ENCODE measurements at places on chromosomes 16 and 17.

DNA sequence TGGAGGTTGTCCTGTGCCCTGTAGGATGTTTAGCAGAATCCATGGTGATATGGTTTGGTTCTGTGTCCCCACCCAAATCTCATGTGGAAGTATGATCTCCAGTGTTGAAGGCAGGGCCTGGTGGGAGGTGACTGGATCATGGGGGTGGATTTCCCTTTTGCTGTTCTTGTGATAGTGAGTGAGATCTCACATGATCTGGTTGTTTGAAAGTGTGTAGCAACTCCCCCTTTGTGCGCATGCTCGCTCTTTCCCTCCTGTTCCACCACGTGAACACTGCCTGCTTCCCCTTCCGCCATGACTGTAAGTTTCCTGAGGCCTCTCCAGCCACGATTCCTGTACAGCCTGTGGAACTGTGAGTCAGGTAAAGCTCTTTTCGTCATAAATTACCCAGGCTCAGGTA, 61.9 kb downstream of the ARHGAP17 start:
- DNase-seq, result no peak

- no peak for DNase-seq
These were observed 42.4 kb downstream of the CD300LF start for GRCh38 chr17:74670329-74670728.

- DNase-seq, result no peak
These were observed 19.4 kb downstream of the PLCG2 start for GRCh38 chr16:81798311-81799137.

DNA sequence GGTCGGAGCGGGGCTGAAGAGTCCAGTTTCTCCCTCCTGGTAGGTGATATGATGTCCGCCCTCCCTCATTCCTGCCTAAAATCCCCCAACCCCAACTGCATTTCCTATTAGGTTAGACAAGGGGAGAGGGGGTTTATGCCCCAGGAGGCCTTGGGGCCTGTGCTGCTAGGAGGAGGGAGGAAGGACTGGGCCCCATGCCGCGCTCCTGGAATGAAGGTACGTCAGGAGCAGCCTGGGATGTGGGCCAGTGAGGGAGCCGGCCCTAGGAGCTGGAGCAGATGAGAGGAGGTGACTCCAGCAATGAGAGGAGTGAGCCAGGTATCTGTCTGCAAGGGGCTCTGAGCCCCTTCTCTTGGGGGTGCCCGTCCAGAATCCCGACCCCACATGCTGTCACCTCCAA, 46.9 kb upstream of the CDC42EP4 start:
- DNase-seq, result no peak

DNA sequence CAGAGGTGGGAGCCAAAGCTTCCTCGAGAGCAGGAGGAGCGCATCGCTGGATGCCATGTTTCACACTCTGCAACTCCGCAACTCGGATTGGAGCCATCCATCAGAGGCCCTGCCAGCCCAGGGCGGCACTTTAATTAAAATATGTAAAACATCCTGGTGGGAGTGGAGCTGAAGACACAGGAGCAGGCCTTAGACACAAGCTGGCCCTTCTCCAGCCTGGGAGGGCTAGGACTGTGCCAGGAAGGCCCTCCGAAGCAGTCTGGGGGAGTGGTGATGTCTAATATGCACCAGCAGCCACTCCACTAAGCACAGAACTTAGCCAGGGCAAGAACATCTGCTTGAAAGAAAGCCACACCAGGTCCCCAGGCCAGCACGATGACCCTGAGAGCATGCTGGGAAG, 5.8 kb upstream of the CCDC182 start:
- DNase-seq, result no peak

GRCh38 chr16:1793578-1794220, at the start of gene IGFALS:
IGFALS (minus strand) TSS chr16:1793705; CDS start chr16:1793652, 53 bp downstream.
- DNase-seq, result no peak

- DNase-seq, result peak; percentile 85
These were observed 118.1 kb downstream of the ENGASE start for GRCh38 chr17:79192503-79193351.

DNA sequence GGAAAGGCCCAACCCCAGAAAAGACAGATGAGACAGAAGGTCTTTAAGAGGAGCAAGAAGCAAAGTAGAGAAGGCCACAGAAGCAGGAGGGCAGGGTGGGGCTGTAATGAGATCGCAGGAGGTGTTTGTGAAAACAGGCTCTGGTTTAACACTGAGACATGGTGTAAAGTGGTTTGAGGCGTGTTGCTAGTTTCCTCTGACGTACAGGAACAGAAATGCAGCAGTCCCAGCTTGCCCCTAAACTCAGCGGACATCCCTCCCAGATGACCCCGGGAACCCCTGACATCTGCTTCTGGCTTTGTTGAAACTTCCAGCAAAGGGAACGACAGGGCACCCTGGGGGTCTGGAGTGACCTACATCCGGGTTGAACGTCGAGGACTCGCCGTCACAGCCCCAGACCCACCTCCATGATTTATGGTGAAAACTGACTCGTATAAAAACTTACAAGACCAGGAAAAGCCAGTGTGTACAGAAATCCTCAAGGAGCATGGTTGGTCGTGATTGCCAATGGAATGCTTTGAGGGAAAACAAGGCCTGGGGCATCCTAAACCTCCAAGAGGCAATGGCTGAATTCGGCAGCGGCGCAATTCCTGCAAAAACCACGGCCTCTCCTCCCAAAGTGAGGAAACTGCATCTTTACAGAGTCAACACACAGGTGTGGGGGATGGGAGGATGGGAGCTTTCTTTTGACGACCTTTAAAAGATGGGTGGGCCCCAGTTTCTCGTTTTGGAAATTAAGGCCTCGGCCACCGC, 25.8 kb downstream of the LITAF start:
- DNase-seq, result peak; percentile 58

DNA sequence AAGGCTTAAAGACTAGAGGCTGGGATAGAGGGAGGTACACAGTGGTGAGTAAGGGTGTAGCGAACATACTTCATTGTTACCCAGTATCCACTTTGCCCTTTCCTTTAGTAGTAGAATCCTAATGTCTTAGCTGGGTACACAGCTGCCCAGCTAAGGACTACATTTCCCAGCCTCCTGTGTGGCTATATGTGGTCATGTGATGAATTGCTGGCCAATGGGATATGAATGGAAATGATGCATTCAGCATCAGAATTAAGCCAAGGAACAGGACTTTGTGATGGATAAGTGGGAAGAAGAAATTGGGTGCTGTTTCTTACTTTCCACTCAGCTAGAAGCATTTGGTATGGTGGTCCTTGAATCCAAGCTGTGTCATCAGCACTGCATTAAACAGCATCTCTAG, 55.9 kb downstream of the FOXL1 start:
- DNase-seq, result peak; percentile 28

All from eye (tissue), 1 donor.